ENCODE measurements at places on chromosomes 7 and 10. TPM values are rescaled to one million over a fixed set of nuclear protein-coding genes. Genes with fewer than 3 reads are reported as not detected.

DNA sequence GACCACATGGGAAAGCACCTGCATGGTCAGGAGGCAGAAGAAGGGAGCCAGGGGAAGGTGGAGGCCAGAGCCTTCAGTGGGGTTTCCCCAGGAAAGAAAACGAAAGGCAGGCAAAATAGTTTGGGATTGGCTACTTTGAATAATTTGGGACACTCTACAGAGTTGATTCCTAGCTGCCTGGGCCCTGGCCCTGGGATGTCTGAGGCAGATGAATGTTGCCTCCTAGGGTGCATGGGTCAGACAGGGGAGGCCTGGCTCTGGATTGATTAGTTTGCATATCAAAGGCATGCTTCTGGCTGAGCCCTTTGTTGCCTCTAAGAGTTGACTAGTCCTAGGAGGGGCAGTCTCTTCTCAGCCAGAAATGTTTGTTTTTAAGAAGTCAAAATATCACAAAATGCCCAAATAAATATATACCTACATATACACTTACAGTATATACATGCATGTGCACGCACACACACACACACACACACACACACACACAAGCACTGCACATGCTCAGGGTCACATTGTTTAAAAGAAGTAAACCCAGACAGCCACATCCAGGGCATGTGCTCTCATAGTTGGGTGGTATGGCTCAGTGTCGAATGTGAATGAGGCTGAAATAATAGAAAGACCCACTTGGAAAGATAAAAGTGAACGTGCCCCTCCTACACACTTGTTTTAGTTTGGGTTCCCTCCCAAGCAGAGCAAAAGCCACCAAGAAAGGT is 184.2 kb downstream of the GPAM start:
- no peak for DNase-seq

DNA sequence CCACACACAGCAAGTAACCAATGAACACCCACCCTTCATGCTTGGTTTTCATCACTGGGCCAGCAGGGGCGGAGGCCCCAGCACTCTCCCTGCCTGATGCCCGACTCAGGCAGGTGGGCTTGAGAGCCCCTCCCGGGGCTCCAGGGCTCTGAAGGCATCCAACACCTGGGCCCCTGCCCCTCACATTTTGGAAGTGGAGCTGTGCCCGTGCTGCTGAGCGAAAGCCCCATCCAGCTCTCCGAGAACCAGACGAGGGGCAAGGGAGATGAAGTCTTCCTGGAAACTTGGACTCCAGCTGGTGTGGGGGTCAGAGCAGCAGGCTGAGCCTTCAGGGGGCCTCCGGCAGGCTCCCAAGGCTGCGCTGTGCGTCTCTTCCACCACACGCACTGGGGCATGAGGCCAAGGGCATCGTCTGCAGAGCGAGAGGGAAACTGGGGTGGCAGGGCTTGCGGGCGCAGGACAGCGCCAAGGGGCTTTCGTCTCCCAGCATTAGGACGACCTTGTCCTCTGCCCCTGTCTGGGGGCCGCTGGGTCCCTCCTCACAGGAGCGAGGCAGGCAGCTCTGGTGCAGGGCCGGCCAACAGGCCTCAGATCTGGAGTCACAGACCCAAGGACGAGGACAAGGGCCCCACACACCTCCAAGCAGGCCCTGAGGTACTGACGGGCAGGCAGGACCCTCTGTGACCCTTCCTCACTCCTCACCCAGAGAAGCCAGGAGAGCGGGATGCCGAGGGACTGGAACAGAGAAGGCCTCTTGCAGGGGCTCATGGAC is 108.3 kb upstream of the FAM20C start:
- no peak for DNase-seq

- DNase-seq: no peak
Observed at GRCh38 chr7:107931740-107932515, 40.9 kb downstream of the DLD start.

GRCh38 chr7:33903791-33904680 is 1.3 kb upstream of the BMPER start:
- peak; percentile 81 for DNase-seq

LGI1 gene
- total RNA-seq: 1.8 TPM

GRCh38 chr7:34059136-34059828 is 153.9 kb downstream of the BMPER start:
- no peak for DNase-seq

CPA2 gene
- total RNA-seq: 0.72 TPM

DNA sequence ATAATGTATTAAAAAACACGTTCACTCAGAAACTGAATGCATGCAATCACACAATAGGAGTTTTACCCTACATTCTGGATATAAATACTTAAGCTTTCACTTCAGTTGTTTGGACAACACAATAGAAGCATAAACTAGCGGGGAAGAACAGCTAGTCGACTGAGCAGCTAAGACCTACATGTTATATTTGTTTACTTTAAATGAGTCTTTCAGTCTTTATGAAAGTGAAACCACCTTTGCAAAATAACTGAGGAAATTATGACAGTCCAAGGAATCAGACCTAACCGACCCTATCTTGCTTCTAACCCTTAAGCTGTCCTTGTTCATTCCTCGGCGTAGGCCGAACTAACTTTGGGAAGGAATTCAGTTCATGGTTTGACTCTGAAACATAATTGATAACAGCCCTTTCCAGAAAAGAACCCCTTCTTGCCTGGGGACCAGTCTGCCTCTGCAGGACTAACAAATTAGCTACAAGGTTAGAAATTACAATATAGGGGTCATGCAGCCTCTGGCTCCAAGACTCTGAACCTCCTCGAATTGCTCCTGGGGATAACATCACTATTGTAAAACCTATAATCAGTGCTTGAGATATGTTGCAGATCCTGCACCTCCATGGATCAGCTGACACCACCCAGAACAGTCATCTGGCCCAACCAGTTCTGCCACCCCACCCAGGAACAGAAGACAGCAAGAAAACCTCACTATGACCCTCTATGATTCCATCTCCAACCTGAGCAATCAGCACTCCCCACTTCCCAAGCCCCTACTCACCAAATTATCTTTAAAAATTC is 185.1 kb upstream of the KLF6 start:
- DNase-seq: no peak

UFSP1 gene
- total RNA-seq: 2.6 TPM

GRCh38 chr10:56586461-56586891 is 225.4 kb upstream of the ZWINT start:
- DNase-seq: no peak

DNA sequence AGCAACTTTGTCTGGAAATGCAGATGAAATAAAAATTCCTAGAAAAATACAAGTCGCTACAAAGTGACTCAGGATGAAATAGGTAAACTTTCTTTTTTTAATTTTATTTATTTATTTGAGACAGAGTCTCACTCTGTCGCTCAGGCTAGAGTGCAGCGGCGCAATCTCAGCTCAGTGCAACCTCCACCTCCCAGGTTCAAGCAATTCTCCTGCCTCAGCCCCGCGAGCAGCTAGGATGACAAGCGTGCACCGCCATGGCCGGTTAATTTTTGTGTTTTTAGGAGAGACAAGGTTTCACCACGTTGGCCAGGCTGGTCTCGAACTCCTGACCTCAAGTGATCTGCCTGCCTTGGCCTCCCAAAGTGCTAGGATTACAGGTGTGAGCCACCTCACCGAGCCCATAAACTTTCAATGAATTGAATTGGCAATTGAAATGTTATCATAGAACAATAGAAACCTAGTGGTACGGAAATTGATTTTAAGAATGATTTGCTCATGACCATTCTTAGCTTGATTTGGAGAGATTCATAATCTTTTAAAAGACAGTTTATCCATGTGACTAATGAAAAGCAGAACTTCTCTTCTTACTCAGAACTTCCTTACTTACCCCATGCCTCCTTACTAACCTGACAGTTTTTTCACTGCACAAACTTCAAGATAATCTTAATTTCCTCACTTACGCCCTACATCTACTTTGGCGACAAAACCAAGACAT is 161.7 kb downstream of the FAM107B start:
- DNase-seq: no peak

- no peak for DNase-seq
Observed at GRCh38 chr7:135263321-135263970, 29.8 kb downstream of the STRA8 start.

- no peak for DNase-seq
Observed at GRCh38 chr10:5634918-5635317, 31.5 kb downstream of the ASB13 start.

- no peak for DNase-seq
Observed at GRCh38 chr7:138163800-138164199, 87.5 kb downstream of the AKR1D1 start.

GRCh38 chr10:17873946-17874345 is 64.8 kb downstream of the MRC1 start:
- DNase-seq: no peak

- peak; percentile 90 for DNase-seq
Observed at GRCh38 chr7:28958235-28958979, at the start of gene TRIL. TSS of gene TRIL (minus strand) at chr7:28958330. CDS start at chr7:28958046, 284 bp downstream.

- DNase-seq: no peak
Observed at GRCh38 chr10:126133082-126133620, 236.8 kb downstream of the FANK1 start.

KIF5B gene
- 191 TPM for total RNA-seq

- DNase-seq: no peak
Observed at GRCh38 chr7:2811476-2812113, 32.5 kb downstream of the GNA12 start.

DNA sequence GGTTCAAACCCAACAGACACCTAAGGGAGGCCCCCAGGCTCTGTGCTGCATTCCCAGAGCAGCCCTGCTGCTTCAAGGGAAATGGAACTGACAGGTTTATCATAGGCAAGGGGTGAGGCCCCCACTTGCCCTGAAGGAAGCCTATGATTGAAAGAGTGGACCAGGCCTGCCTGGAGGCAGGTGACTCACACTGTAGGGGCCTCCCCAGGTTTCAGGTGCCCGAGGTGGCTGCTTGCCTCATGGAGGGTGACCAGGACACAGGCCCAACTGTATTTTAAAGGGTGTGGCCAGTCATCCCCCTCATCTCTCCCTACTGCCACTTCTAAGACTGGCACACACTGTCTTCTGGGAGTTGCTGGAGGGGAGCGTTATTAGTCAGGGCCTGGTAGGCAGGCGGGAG is 85.4 kb downstream of the ATXN7L1 start:
- DNase-seq: no peak

FGFBP3 gene
- total RNA-seq: 1.7 TPM

DNA sequence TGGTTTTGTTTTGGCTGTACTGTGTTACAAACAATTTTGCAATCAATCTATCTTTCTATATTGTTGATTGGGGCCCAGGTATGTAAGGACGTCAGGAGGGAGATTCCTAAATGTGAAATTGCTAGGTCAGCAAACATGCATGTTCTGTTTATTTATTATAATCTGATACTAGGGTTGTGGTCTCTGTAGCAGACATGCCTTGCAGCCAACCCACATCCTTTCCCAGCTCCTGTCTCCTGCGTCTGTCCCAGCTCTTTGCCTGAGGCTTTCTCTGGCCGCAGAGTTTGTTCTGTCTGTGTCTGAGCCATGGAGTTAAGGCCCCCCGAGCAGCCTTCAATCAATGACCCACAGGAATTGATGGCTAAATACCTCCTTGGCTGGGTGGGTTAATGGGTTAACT is 124.0 kb upstream of the ZEB1 start:
- DNase-seq: no peak

- no peak for DNase-seq
Observed at GRCh38 chr7:14332155-14332554, 342.7 kb upstream of the ETV1 start.

GRCh38 chr7:92368741-92369140 is 78.5 kb upstream of the GATAD1 start:
- DNase-seq: no peak

GRCh38 chr7:155460926-155461613 is 3.1 kb downstream of the EN2 start:
- DNase-seq: no peak

LLCFC1 gene
- total RNA-seq: not detected

All from aorta (tissue), 5 donors.